A549 treated with Hydrocortisone at 1 μM for 4 hours (cell line): ENCODE measurements at places on chromosomes 16 and 17. TPM values are rescaled to one million over a fixed set of nuclear protein-coding genes. Genes with fewer than 3 reads are reported as not detected.

USP6 gene
- total RNA-seq: 0.02 TPM in 5 replicates

ACE gene
- 1.6 to 3.1 TPM (median 2.4 TPM) in 5 replicates for total RNA-seq

TP53 gene
- total RNA-seq: 42.4 to 47.4 TPM (median 42.4 TPM) in 5 replicates

SLC47A1 gene
- 19.3 to 24.3 TPM (median 20.6 TPM) in 5 replicates for total RNA-seq

FZD2 gene
- 26.3 to 36.5 TPM (median 32.4 TPM) in 5 replicates for total RNA-seq

ATAD5 gene
- 3.1 to 5.3 TPM (median 4.3 TPM) in 5 replicates for total RNA-seq

SYCE1L gene
- 2.5 to 8.8 TPM (median 8.2 TPM) in 5 replicates for total RNA-seq

SLC38A8 gene
- total RNA-seq: 0.46 TPM in 1 of 5 replicates, not detected in the others

RAMP2 gene
- 0.75 to 1.2 TPM (median 1.0 TPM) in 5 replicates for total RNA-seq

RAB26 gene
- total RNA-seq: 2.5 to 4.5 TPM (median 3.5 TPM) in 5 replicates

PABPN1L gene
- not detected in 5 replicates for total RNA-seq

SCNN1G gene
- total RNA-seq: 1.9 to 2.5 TPM (median 2.3 TPM) in 5 replicates

MLLT6 gene
- 21.9 to 31.4 TPM (median 28.0 TPM) in 5 replicates for total RNA-seq

MYH11 gene
- 0.05 to 0.22 TPM (median 0.05 TPM) in 5 replicates for total RNA-seq

APOBR gene
- total RNA-seq: 0.05 to 0.09 TPM (median 0.06 TPM) in 5 replicates

ATP1B2 gene
- 0.15 to 0.37 TPM (median 0.27 TPM) in 5 replicates for total RNA-seq

SPN gene
- 0.02 TPM in 1 of 5 replicates, not detected in the others for total RNA-seq

TBC1D3D gene
- not detected in 5 replicates for total RNA-seq

CMTM2 gene
- total RNA-seq: not detected in 5 replicates

DOC2B gene
- total RNA-seq: 1.8 to 2.2 TPM (median 2.1 TPM) in 5 replicates

DDX52 gene
- total RNA-seq: 25.3 to 32.4 TPM (median 27.6 TPM) in 5 replicates

JMJD8 gene
- total RNA-seq: 73.2 to 80.1 TPM (median 77.6 TPM) in 5 replicates

DCAKD gene
- total RNA-seq: 15.9 to 19.3 TPM (median 18.0 TPM) in 5 replicates

TPSD1 gene
- total RNA-seq: not detected in 5 replicates

HOXB2 gene
- total RNA-seq: 0.30 to 0.72 TPM (median 0.61 TPM) in 5 replicates

KRT36 gene
- total RNA-seq: not detected in 5 replicates

ORAI3 gene
- 9.0 to 14.5 TPM (median 12.1 TPM) in 5 replicates for total RNA-seq
